Trophoblast cell (in vitro differentiated cells and primary cell): ENCODE measurements at places on chromosomes 12 and 14.

GRCh38 chr14:73662487-73662943, 17.7 kb downstream of the DNAL1 start:
- DNase-seq, result peak; percentile 82

- DNase-seq, result no peak
Measured at GRCh38 chr14:22515929-22516328, 73.1 kb downstream of the DAD1 start.

DNA sequence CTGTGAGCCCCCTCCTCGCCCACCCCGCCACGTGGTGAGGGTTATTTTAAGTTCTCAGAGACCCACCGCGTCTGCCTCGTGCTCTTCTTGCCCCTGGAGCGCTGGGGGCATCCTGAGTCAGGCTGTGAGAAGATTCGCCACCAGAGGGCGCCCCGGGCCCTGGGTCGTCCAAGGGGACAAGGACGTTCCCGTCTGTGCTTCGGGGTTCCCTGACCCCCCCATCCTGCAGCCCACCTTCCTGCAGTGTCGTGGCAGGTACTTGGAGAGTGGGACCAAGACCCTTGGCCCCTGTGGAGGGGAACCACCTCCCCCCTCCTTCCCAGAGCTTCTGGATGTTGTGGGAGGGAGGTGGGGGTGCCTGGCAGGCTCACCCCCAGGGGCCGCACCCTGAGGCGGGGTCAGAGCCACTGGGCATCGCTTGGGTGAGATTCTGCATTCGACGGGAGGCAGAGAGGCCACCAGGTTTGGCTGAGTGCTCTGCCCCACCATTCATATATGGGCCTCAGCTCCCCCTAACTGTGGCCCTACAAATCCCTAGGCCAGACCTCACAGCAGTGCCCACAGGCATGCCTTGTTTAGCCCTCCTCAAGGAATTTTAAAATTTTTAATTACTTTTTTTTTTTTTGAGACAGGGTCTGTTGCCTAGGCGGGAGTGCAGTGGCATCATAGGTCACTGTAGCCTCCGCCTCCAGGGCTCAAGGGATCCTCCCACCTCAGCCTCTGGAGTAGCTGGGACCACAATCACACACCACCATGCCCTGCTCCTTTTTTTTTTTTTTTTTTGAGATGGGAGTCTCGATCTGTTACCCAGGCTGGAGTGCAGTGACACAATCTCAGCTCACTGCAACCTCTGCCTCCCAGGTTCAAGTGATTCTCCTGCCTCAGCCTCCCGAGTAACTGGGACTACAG, 17.0 kb downstream of the RHOF start:
- DNase-seq, result peak; percentile 56

DNA sequence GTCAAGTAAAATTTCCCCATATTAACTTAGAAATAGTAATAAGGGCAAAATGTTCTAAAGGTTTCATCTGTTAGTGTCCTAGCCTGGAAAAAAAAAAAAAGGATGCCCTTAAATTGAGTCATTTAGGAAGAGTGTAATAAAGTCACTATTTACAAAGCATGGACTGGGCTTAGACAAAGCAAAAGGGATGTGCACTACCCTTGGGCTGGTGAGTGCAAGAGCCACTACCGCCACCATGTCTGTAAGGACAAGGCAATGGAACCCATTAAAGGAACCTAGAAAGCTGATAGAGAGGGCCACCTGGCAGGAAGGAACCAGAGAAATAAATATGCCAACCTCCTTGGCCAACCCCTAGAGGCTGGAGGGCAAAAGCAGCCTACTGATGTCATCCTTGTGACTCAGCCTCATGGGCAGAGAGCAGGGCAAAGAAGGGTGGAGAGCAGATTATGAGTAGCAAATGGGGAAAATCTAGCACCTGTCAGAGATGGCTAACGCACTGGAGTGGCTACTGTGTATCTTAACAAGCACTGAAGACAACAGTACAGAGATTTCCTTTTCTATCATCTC, 59.5 kb upstream of the FUT8 start:
- DNase-seq, result no peak

- no peak for DNase-seq
Measured at GRCh38 chr12:118344829-118345228, 27.9 kb downstream of the TAOK3 start.
